ENCODE measurements at places on chromosomes 7 and 10.
A peak's percentile ranks its signal among the peaks of the same experiment; 100 is the strongest.

- DNase-seq: no peak
These were observed 860 bp downstream of the ZEB1 start for GRCh38 chr10:31319602-31320549.

GRCh38 chr10:87640043-87640442, 19.6 kb upstream of the PAPSS2 start:
- no peak for DNase-seq

- DNase-seq: no peak
These were observed 241.7 kb downstream of the GATA3 start for GRCh38 chr10:8296090-8296733.

DNA sequence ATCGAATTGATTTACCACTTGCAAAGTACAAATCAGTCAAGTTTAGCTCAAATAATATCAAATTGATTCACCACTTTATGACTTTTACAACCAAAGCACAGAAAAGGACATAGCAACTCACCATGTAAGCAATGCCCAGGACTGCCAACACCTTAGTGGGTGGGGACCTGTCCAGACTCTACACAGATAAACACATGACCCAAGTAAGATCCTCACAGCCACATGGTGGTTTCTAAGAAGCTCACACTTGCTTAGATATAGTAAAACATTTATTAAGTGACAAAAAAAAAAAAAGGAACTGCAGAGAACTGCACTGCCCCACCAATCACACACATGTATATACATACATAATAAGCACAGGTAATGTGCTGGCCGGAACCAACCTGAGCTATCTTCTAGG, 116.2 kb downstream of the SLC25A13 start:
- no peak for DNase-seq

DNA sequence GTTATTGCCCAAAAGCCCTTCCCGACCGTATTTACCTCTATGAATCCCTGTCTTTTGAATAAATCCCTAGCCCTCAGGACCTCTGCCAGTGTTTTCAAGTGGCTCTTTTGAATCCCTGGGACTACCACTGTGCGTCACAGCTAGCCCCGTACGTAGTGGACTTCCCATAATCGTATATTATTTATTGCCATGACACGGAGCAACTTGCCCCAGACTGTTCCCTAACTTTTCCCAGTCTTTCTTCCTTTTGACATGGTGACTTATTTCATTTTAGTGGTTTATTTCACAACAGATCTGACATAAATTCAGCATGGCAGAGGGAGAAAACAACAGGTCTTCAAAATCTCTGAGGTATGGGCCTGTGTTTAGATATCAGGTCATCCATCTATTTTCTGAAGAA, 318.6 kb upstream of the KLF6 start:
- DNase-seq: no peak

DNA sequence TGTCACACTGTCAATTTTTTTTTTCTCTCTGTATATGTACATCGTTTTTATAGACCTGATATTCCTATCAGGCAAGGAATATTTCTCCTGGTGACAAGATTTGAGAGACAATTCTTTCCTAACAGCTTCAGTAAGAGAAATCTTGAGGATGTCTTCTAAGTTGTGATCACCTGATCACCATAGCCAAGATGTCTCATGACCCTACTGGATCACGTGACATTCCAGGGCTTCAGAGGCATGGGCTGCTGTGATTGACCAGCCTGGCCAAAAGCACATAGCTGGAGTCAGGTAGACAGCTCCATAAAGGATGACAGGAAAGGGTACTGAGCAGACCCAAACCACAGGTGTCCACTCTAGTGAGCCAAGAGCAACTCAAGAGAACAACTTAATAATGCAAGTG, 444.9 kb downstream of the SORCS3 start:
- no peak for DNase-seq

GRCh38 chr10:90865401-90865800, 6.4 kb upstream of the RPP30 start:
- DNase-seq: no peak

DNA sequence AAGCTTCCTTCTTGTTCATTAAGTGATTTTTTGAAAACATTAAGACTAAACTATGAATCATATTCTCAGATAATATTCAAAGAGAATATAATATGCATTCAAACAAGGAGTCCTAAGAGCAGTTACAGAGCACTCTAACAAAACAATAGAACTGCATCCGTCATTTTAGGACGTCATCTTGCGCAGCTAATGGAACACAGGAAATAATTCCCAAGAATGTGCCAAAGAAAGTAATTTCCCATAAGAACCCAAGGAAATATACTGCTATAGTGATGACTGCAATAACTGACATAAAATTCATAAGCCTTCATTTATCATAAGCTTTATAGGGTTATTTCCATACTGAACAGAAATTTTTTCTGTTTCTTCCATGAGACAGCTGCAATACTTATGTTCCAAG, 28.3 kb upstream of the CASD1 start:
- no peak for DNase-seq

GRCh38 chr10:130045801-130046321, 64.8 kb downstream of the C10orf143 start:
- no peak for DNase-seq

DNA sequence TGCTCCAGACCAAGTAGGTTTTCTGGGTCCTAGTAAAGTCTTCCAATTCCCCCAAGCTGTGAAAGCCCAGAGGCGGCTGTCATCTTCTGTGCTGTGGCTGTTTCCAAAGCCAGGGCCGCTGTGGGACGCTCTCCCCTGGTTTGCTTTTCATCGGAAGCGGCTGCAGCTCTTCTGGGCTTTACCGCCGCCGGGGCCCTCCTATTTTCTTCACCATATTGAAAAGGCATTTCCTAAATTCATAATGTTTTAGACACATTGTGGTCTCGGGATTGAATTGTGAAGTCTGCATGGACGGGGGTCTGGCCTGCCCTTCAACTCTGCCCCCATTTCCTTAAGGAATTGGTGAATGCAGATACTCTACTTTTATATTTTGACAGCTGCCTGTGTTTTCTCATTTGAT, 551.4 kb upstream of the MGMT start:
- DNase-seq: no peak

DNA sequence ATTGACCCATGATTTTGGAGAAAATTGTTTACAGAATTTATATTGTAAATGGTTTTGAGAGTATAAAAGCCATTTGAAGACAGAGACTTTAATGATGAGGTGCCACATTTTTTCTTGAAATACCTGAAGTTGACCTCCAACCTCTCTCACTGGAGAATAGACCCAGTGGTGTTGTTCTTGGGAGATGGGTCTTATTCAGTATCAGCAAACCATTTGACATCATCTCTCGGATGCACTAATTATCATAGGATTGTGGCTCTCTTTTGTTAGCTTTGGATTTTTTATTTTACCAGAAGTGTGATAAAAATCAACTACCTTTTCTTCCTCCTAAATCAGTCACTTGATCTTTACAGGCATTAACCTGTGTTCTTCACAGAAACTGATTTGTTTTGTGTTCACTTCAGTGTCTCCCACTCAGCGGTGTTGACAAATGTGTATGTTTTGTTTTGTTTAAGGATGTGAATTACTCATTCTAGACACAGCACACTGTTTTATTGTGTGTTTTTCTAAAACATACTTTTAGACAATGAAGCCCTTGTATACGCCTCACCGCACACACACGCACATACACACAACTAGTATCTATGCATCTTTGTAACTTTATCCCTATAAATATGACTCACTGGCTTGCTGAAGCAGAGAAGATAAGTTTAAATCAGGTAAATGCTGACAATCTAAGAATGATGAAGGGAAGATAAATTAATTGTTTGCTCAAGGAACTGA, 455.6 kb downstream of the INHBA start:
- DNase-seq: peak; percentile 86

- DNase-seq: peak; percentile 2
These were observed 61.9 kb upstream of the WAC start for GRCh38 chr10:28470873-28471651.

DNA sequence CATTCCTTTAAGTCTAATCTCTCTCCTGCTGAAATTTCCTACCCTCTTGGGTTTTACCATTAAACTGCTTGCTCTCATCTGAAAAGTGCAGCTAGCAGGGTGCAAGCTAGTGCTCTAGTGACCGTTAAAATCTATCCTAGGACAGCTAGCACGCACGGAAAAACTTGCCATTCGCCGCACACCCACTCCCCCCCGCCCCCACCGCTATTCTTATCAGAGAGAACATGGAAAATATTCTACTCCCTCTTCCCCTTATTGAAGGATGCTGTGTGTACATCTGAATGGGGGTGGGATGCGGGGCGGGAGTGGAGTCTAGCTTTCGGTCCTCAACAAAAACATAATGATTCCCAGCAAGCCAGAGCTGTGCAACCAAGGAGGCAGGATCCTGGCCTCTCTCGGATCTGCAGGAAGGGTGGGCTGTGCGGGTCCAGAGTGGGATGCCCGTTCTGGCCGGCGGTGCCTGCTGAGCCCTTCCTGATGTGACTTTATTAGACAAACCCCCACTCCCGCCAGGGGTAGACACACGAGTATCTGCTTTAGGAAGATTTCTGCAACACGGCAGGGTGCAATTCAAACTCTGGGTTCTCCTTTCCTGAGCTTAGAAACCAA, 1.1 kb upstream of the ADRA2A start:
- DNase-seq: no peak

GRCh38 chr10:122303271-122304053, 32.4 kb downstream of the BTBD16 start:
- DNase-seq: no peak

- no peak for DNase-seq
These were observed 36.5 kb downstream of the SH3PXD2A start for GRCh38 chr10:103818765-103819374.

DNA sequence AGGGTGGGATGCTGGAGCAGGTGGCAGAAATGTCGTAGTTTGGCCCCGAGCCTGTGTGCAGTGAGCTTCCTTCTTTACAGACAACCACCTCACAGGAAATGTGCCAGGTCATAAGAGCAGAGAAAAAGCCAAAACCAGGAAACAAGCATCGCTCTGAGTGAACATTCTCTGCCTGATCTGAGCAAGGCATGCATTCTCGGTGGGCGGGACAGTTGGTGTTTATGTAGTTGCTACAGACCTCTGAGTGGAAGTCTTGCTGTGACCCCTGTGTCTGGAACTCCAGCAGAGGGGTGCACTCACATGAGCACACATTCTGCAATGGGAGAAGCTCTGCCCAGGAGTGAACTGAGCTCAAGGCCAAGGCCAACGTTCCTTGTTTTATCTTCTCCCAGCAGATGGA, 230.1 kb downstream of the TCERG1L start:
- DNase-seq: no peak

- peak; percentile 60 for DNase-seq
These were observed 87.9 kb upstream of the KLF14 start for GRCh38 chr7:130821864-130822263.

- DNase-seq: no peak
These were observed 27.7 kb downstream of the DNAJC9 start for GRCh38 chr10:73219384-73219783.

GRCh38 chr7:27106181-27106900, 3.9 kb upstream of the HOXA2 start:
- no peak for DNase-seq

DNA sequence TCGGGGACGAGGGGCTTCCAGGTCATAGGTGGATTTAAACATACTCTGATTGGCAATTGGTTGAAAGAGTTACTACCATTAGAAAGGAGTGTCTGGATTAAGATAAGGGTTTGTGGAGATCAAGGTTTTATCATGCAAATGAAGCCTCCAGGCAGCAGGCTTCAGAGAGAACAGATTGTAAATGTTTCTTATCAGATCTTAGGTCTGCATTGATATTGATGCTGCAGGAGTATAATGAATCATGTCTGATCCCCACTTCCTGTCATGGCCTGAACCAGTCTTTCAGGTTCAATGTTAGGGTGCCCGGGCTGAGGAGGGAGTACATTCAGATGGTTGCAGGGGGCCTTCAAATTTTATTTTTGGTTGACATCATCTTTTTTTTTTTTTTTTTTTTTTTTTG, 51.4 kb downstream of the SH3PXD2A start:
- no peak for DNase-seq

- no peak for DNase-seq
These were observed 510.0 kb upstream of the PHF14 start for GRCh38 chr7:10463701-10464100.

DNA sequence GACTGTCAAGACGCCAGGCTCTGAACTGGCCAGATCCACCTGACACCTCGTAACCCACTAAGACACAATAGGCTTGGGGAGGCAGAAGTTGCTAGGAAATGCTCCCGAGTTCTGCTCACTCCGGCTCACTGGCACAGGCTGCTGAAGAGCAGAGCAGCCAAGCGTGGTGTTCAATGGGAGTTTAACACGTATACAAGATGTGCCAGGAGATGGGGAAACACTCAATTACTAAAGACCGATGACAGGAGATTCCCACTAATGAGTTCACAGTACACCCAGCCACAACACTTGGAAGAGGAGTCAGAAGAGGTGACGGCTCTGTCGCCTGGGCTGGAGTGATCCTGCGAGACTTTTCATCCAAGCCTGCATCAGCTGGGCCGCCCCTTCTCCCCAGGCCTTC, 303.4 kb downstream of the GFRA1 start:
- DNase-seq: no peak

GRCh38 chr10:71079761-71080380, 132.5 kb upstream of the UNC5B start:
- no peak for DNase-seq

- DNase-seq: no peak
These were observed 4.4 kb downstream of the MRLN start for GRCh38 chr10:59748834-59749233.

- DNase-seq: peak; percentile 77
These were observed 253.1 kb downstream of the PTEN start for GRCh38 chr10:88116481-88116880.

- no peak for DNase-seq
These were observed 409.9 kb downstream of the GALNT17 start for GRCh38 chr7:71541707-71542353.

DNA sequence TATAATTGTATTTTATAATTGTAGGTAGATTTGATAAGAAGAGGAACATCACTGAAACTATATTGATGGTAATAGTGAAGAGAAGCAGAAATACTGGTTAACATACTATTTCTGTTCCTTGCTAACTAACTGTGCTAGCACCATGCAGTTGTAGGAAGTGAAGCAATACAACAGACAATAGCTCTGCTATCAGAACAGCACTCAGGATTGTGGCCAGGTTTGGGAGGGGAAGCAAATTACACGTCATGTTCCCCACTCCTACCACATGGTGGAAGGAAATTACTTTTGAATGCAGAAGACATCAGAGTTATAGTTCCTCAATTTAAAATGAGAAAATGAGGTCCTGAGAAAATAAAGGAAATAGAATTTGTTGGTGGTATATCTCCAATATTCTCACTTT, 151.1 kb downstream of the DGKB start:
- DNase-seq: no peak

- no peak for DNase-seq
These were observed 6.0 kb downstream of the GAD2 start for GRCh38 chr10:26222563-26222962.

- DNase-seq: no peak
These were observed 39.8 kb downstream of the ITPRID1 start for GRCh38 chr7:31553661-31554081.

DNA sequence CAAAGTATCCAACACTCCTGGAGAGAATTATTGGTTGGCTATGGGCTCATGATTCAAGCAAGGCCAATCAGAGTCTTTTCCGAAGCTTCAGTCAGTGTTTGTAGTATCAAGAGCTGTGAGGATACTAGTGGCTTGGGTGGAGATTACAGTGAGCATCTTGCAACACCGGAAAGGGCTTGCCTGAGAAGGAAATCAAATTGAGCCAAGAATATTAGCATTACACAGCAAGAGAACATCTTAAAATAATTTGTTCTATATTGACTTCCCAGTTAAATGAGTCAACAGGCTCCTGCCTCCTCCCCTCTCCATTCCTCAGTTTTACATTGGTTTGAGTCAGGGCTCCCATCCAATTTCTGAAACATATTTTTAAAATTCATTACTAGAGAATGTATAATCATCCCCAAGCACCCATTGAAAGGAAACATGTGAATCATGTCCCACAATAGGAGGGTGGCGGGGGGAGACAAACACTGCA, 127.4 kb downstream of the ELAPOR2 start:
- DNase-seq: no peak
